Prostate gland (tissue), 2 donors: ENCODE measurements at places on chromosomes 12 and 14. TPM values are rescaled to one million over a fixed set of nuclear protein-coding genes. Genes with fewer than 3 reads are reported as not detected.

- H3K27me3 ChIP-seq, result no peaks in the 10 kb centered on the region
- H3K36me3 ChIP-seq, result no peaks in the 10 kb centered on the region
- no peaks in the 10 kb centered on the region for H3K4me1 ChIP-seq
- H3K4me3 ChIP-seq, result no peak overlapping the region
- no peak overlapping the region for H3K27ac ChIP-seq
Observed at GRCh38 chr12:65608319-65608916, 215.9 kb upstream of the HMGA2 start.

GRCh38 chr14:73725116-73726024 lies 11.2 kb upstream of the PNMA1 start:
- no peak for DNase-seq
- no peak overlapping the region for H3K4me3 ChIP-seq
- no peaks in the 10 kb centered on the region for H3K27me3 ChIP-seq
- peak overlapping the region; percentile 40 for H3K27ac ChIP-seq

DNA sequence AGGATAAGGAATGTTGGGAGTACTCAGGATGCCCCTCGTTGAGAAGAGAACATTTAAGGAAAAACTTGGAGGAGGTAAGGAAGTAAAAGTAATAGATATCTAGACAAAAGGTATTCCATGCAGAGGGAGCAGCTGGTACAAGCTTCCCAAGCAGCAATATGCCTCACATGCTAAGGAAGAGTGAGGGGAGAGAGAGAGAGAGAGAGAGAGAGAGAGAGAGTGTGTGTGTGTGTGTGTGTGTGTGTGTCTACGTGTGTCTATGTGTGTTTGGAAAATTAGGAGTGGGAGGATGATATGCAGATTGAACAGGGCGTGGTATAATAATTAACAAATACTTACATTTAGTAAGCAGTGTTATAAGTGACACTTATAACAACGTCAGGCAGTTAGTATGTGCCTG lies 9.2 kb upstream of the PARP11 start:
- no peak overlapping the region for H3K4me3 ChIP-seq
- H3K4me1 ChIP-seq, result no peaks in the 10 kb centered on the region
- no peaks in the 10 kb centered on the region for H3K27me3 ChIP-seq
- H3K36me3 ChIP-seq, result no peaks in the 10 kb centered on the region
- no peak for DNase-seq
- H3K27ac ChIP-seq, result no peak overlapping the region

The MANSC4 gene
- not detected for total RNA-seq

The LRRK2 gene
- 6.8 TPM for total RNA-seq
